Left renal cortex interstitium (tissue), 4 donors: ENCODE measurements at places on chromosomes 16 and 17. TPM values are rescaled to one million over a fixed set of nuclear protein-coding genes. Genes with fewer than 3 reads are reported as not detected.

Gene TBC1D3G
- polyA plus RNA-seq = not detected

Gene ITGAD
- 0.43 TPM for polyA plus RNA-seq

Gene PGS1
- 57.7 TPM for polyA plus RNA-seq

Gene PLA2G10
- polyA plus RNA-seq = 0.45 TPM

Gene VAT1L
- 5.1 TPM for polyA plus RNA-seq

Gene KRT40
- not detected for polyA plus RNA-seq

Gene RASD1
- polyA plus RNA-seq = 1.3 TPM

Gene MYO19
- polyA plus RNA-seq = 68.2 TPM

Gene GRIN2C
- polyA plus RNA-seq = 0.20 TPM

Gene MARVELD3
- polyA plus RNA-seq = 12.5 TPM

Gene GJC1
- polyA plus RNA-seq = 25.0 TPM

Gene HYDIN
- 8.8 TPM for polyA plus RNA-seq

Gene C17orf78
- not detected for polyA plus RNA-seq

Gene KRTAP2-3
- not detected for polyA plus RNA-seq

Gene ARL5C
- not detected for polyA plus RNA-seq

Gene MYO15B
- 91.3 TPM for polyA plus RNA-seq

Gene SCARF1
- polyA plus RNA-seq = 5.7 TPM

Gene CDH16
- polyA plus RNA-seq = 276 TPM

Gene JMJD6
- 19.6 TPM for polyA plus RNA-seq

Gene MMP25
- polyA plus RNA-seq = 3.2 TPM

Gene CCL8
- polyA plus RNA-seq = 0.16 TPM

Gene MT1A
- not detected for polyA plus RNA-seq

Gene GRAPL
- 2.8 TPM for polyA plus RNA-seq

Gene TBX2
- 90.2 TPM for polyA plus RNA-seq

Gene SHISA9
- 4.4 TPM for polyA plus RNA-seq

Gene DPEP1
- polyA plus RNA-seq = 39.4 TPM

Gene ALOX12B
- 0.78 TPM for polyA plus RNA-seq

Gene NLGN2
- polyA plus RNA-seq = 26.1 TPM

Gene ZG16
- 0.07 TPM for polyA plus RNA-seq

Gene ARHGAP44
- polyA plus RNA-seq = 8.1 TPM

Gene FOXJ1
- 28.0 TPM for polyA plus RNA-seq

Gene C17orf50
- 0.21 TPM for polyA plus RNA-seq
